ENCODE measurements at places on chromosomes 3 and 15. TPM values are rescaled to one million over a fixed set of nuclear protein-coding genes. Genes with fewer than 3 reads are reported as not detected.

- DNase-seq: peak; percentile 62
These were observed 17.8 kb upstream of the ATP13A4 start for GRCh38 chr3:193572426-193572908.

GRCh38 chr3:143502081-143502480 lies 346.2 kb downstream of the SLC9A9 start:
- DNase-seq: no peak

DNA sequence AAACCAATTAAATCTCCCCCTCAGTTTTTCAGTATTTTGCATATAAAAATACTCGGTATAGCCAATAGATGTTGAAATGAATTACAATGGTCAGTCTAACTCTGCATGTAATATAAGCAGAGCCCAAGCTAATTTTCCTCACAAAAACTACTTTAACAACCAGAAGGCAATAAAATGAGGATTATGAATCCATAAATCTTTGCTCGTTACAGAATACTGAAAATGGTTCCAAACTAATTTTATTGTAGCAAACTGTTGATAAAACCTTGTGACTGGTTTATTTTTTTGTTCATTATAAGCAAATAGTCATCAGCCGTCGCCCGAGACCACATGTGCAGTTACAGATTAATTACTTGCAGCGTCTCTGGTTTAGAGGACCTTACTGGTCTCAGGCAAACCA lies 183.2 kb downstream of the SSR3 start:
- DNase-seq: no peak

DNA sequence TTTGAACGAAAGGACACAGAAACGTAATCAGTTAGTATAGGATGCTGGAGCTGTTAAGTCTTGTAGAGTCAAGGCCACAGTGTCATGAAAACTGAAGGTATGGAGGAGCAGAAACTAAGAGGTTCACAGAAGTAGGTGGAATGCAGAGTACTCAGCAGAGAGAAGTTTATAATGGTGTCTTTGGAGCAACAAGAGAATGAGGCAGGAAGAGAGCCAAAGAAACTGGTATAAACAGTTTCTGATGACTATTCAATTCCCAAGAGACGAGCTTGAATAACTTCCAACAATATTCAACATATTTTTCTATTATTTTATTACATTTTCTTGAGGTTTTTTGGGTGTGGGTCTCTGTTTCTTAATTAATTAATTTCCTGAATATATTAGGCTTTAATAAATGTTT lies 29.6 kb downstream of the GALK2 start:
- no peak for DNase-seq

DNA sequence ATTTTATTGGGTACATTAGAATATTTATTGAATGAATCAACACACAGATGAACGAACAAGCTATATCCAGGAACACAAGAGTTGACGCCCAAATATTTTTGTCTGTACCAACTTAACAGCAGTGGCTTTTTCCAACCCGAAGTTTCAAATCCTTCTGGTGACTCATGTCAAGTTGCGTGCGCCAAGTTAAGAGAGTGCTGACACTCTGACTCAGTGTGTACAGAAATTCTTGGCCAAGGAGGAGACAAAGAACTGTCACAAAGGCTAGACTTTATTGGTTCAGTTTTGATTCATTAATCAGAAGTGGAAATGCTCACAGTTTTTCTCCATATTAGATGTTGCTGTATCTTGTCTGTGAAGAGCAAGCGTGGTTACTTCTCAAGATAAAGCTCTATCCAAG lies 59.6 kb upstream of the TSC22D2 start:
- DNase-seq: peak; percentile 94

- no peak for DNase-seq
These were observed 257.7 kb downstream of the DIPK2A start for GRCh38 chr3:144229330-144229729.

- DNase-seq: no peak
These were observed 46.8 kb upstream of the VPS8 start for GRCh38 chr3:184765047-184765729.

DNA sequence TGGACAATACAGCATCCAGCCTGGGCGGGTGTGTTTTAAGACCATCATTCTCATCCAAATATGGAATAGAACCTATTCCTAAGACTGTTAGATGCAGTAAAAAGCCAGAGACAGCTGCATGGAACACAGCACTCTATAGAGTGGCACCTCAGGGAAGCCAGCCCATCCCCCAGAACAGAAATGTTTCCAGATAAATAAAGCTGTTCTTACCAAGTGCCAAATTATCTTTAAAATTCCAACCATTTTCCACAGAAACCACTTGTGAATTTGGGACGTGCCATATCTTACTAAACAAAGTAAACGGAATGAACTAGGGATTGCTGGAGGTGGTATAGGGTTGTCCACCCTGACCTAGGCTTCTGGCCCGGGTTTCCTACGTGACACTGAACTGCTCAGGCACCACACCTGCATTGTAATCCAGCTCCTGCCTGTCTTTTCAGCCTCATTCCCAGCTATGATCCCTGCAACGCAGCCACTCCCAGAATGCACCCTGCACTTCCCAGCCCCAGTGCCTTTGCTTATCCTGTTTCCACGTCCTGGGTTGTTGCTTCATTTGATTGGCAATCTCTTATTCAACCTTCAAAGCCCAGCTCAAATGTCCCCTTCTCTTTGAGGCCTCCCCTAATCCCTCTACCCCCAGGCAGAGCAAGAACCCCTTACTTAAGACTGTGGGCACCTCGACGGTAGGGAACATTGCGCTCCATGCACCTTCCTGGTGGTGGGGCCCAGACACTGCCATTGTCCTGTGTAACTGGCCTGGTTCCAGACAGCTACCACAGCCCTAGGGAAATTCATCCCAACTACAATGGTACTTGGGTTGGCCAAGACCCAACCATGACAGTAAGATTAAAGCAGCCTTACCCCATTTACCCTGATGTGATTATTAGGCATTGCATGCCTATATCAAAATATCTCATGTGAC lies 100.2 kb downstream of the IQSEC1 start:
- no peak for DNase-seq

DNA sequence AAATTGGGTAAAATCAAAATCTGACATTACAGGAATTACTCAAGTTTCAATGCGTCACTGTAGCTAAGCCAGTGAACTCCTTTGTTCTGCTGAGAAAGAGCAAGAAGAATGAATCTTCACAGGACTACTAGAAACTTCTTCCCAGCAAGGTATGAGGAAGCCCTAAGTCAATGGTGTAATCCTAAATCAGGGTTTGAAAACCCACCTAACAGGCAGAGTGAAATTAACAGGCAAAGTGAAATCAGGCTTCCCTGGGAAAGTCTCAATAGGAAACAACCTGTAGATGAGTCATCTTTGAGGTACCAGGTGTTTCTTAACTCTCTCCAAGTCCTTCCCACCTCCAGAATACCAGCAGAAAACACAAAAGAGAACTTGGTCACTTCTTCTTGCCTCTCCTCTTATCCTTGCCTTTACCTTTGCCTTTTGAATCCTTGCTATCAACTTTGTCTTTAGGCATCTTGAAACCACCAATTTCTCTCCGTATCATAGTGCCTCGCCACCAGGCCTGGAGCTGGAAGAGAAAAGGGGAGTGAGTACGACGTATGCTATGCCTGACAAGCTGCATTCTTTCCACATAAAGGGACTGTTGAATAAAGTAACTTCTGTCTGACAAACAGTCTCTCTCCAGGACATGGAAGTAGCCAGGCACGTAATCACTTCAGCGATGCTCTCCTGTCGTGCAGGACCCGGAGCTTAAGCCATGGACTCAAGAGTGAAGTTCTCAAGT lies 60.6 kb upstream of the RPL35A start:
- DNase-seq: no peak

GRCh38 chr3:165874663-165875489 lies 37.7 kb upstream of the BCHE start:
- DNase-seq: no peak

DNA sequence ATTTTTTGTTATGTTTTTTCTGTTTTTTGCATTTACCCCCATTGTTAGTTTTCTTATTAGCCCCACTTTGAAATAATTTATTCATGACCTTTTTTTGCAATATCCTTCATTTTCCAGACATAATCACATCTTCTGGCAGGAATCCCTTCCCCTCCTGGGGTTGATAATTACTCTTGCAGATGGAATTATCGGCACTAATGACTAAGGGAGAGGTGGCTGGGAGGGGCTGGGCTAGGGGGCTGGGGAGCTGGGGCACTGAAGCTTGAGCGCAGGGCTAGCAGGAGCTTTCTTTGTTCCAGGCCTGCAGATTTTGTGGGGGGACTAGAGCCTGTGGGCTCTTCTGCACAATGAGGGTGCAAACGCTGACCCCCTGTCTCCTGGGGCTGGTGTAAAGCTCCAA lies 77.8 kb downstream of the RAB11A start:
- DNase-seq: no peak

GRCh38 chr15:82048811-82049210 lies 3.0 kb upstream of the MEX3B start:
- DNase-seq: no peak

DNA sequence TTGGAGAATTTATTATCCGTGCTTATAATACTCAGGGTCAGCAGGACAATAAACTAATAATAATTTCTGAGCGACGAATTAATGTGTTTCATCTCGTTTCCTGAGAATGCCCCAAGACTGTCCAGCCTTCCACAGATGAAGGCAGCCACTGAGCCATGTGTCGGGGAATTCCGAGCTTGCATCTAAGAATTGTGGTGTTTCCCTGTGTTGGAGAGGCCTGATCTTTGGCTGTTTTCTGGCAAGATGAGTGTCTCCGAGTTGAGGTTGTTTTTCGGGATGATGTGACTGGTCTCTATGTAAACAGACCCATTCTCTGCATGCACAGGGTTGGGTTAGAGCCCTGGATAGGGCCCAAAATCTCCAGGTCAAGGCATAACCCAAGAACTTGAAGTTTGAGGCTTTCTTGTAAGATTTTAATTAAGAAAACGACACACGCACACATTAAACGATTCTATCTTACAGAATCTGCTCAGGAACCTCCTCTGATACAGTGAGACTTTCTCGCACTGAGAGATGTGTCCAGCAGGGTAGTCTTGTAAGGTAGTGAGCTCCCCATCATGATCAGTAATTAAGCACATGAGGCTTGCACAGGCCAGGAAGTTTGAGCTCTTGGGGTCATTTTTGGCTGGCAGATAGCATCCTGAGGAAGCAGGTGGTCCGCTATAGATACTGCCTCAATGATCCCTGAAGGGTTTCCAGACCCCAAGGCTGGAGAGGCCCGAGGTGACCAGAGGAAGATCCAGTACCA lies 14.4 kb downstream of the FGD5 start:
- peak; percentile 47 for DNase-seq

- DNase-seq: peak; percentile 64
These were observed 17.4 kb downstream of the PGBD4 start for GRCh38 chr15:34119291-34119690.

GRCh38 chr3:42511736-42512135 lies 9.3 kb downstream of the VIPR1 start:
- DNase-seq: no peak

DNA sequence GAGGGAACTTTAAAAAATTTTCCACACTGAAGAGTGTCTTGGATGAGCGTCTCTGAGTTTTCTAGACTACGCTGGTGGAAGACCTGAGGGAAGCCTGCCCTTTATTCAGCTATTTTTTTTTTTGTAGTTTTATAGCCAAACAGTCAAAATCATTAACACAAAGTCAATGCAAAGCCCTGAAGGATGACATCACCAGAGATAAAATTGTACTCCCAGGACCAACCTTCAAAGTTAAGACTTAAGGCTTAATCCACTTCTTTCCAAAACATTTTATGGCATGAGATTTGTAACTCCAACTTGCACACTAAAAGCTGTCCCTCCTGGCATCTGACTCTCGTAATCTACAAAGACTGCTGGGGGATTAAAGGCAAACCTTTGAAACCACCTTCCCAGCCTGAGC lies 263.4 kb upstream of the LYSMD4 start:
- no peak for DNase-seq

DNA sequence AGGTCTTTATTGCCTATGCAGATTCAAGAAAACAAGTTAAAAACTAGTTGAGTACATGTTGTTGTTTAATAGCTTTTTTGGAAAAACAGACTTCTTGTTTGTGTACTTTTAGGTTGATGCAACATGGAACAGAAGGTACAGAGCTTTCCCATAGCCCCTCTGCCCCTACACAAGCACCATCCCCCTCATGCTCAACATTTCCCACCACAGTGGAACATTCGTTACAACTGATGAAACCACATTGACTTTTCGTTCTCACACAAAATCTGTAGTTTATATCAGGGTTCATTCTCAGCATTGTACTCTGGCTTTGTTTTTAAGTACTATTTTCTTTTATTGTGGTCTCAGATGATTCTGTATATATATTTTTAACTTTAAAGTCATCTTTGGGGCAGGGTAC lies 1054.6 kb downstream of the NTRK3 start:
- no peak for DNase-seq

DNA sequence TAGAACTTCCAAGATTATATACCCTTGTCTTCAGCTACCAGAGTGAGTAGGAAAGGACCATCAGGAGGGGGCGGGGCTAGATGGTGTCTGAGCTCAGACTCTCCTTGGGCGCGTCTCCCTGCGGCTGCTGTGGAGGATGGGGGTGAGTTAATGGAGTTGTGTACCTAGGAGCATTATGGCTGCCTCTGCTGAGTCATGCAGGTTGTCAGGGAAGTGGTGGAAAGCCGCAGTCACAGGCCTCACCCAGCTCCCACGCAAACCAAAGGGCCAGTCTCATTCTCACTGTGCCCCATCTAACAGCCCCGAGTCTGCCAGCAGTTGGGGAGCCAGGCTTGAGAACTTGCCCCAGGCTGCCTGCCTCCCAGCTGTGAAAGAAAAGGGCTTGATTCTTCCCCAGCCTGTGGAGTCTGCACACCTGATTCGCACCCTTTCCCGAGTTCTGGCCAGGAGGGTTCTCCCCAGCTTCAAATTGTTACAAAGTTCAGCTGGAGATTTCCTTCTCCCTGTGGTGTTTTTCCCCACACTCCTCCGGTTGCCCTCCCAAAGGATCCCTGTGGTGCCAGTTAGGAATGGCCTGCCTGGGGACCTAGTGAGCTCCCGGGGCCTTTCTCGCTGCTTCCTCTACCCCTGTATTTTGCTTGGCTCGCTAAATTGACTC lies 143.3 kb downstream of the HCN4 start:
- no peak for DNase-seq

DNA sequence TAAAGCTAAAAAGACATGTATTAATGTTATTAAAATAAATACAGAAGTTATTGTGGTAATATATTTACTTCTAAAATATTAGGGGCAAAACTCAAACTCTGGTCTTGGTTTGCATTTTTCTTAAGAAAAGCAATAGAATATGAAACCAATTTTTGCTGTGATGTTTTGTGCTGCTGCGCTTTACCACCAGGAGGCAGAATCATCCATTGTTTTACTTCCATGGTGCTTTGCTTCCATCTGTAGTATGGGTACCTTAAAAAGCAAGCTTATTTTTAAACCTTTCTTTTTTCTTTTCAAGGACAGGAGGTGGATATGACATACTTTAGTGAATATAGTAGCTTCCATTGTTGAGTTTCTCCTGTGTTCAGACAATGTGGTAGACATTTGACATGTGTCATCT lies 46.6 kb upstream of the MRPL3 start:
- peak; percentile 16 for DNase-seq

LDHAL6B gene
- not detected for total RNA-seq

JMJD7 gene
- total RNA-seq: 5.3 TPM

GOLGA6L7 gene
- total RNA-seq: not detected

STXBP5L gene
- total RNA-seq: not detected

IL17RB gene
- not detected for total RNA-seq

DIS3L gene
- 10.5 TPM for total RNA-seq

LRTM1 gene
- 1.6 TPM for total RNA-seq

CDV3 gene
- 94.5 TPM for total RNA-seq

Measured in RPMI7951 (cell line).